Activated CD8-positive, alpha-beta memory T cell treated with anti-CD3 and anti-CD28 coated beads for 1 hour (primary cell): ENCODE measurements at places on chromosomes 16 and 17.
A peak's percentile ranks its signal among the peaks of the same experiment; 100 is the strongest.

DNA sequence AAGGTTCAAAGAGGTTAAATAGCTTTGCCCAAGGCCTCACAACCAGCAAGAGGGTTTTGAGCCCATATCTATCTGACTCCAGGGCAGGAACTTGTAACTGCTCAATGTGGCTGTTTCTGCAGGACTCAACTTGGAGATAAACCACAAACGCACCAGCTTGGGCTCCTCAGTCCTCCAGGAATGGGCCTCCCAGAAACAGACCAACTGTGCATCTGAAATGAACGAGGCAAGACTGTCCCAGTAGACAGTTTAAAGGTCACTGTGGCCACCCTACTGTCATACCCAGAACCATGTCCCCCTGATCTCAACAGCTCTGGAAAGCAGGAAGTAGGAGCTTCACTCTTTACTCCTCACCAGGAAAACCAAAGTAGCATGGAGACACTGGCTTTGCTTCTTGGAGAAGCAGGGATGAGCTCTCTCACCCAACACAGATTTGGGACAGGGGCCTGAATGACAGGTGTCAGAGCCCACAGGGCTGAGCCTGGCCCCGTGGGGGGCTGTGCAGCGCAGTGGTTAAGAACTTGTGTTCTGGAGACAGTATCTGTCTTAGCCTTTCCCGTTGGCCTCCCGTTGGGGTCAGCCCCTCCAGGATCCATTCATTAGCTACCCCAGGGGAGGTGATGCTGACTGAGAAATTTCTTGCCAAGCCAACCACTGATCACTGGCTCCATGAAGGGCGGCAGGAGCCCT is 2.3 kb upstream of the CALB2 start:
- DNase-seq: no peak

GRCh38 chr16:19106625-19107020 is 7.1 kb upstream of the ITPRIPL2 start:
- DNase-seq: no peak

DNA sequence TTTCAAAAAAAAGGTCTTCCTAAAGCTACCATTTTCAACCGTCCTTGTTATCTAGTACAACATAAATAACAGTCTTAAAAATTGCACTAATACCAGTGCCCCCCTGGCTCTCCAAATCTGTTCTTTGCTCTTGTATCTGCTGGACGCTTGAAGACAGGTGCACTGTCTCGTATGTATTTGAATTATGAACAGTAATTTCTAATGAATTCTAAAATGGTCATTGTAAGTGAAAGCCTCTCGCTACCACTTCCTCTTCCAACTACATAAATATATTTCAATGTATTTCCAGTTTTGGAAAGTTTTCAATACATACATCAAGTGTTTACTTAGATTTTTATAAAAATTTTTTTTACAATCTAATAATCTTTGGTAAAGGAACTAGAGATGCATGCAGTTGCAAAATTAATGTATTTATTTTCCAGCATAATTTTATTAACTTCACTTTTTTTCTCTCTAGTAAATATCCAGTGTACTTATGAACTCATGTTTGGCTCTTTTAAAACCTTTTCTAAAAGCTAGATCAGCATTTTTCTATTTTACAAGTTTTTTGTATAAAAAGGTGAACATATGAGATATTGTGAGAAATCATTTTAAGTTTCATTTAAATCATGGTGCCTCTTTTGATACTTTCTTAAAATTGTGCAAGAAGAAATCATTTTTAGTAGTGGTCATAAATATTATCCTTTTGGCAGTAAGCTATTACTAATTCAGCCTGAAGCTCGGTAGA is 31.0 kb downstream of the ERCC4 start:
- no peak for DNase-seq

DNA sequence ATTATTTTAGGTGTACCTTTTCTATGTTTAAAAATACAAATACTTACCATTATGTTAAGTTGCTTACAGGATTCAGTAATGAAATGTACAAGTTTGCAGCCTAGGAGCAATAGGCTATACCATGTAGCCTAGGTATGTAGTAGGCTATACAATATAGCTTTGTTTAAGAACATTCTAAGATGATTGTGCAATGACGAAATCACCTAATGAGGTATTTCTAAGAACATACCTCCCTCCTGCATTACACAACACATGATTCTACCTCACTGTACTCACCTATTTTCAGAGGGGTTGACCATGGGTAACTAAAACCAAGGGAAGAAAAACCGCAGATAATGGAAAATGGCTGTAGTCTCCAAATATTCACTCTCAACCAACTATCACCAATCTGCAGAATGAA is 35.3 kb upstream of the TBC1D3K start:
- no peak for DNase-seq

DNA sequence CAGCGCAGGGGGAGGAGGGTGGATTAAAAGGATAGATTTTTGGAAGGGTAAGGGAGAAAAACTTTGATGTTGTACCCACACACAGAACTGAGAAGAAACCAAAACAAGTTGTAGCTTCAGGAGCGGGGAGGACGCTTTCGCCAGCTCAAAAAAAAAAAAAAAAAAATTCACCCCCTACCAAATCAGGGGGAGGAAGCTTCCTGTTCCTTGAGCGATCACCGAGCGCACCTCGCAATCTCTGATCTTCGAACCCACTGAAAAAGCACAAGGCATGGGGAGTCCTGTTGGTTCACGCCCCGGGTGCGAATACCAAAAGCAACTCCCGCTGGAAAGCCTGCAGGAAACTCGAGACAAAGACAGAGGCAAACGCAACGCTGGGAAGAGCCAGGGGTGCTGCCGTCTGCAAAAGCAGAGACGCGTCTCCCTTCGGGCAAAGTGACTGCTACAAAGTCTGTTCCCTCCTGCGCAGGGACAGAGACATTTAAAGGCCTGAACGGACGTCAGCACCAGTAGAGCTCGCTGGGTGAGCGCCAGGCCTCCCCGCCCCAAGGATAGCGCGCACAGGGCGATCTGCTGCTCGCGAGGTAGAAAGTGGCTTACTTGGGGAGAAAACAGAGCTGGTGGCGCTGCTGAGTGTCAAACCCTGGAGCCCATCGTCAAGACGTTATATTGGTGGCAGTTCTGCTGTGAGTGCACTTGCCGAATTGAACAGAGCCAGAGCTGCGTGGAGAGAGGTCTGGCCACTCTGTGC is 190.4 kb downstream of the USP22 start:
- DNase-seq: no peak

DNA sequence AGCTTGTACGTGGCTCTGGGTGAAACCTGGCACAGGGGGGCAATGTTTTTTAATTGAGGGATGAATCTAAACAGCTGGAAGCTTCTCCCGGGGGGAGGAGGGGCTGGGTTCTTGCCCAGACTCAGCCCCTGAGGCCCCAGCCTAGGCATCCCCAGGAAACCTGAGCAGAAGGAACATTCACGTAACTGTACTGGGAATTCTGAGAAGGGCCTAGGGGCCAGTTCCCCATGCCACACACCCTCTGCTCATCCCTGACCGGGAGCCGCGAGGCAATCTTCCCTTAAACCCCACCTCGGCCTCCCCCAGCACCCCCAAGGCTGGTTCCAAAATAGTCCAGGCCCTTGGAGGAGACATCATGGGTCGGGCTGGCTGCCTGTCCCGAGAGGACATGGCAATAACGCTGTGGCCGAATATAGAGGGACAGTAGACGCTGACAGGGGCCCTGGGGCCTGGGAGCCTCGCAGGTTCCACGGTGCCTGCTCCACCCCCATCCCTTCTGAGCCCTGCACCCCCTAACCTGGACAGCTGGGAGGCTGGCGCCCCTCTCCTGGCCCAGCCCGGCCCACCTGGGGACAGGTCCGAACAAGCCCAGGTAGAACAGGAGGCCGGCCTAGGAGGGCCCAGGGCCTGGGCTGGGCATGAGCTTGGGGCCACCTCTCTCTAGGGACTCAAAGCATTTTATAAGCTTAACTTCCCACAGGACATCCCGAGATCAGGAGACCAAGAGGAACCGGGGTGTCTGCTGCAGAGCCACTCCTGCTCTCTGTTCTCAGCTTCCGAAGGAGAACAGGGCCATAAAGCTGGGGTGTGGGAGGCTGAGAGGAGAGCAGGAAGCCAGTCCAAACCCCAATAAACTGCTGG is 83.2 kb upstream of the TOB1 start:
- no peak for DNase-seq

DNA sequence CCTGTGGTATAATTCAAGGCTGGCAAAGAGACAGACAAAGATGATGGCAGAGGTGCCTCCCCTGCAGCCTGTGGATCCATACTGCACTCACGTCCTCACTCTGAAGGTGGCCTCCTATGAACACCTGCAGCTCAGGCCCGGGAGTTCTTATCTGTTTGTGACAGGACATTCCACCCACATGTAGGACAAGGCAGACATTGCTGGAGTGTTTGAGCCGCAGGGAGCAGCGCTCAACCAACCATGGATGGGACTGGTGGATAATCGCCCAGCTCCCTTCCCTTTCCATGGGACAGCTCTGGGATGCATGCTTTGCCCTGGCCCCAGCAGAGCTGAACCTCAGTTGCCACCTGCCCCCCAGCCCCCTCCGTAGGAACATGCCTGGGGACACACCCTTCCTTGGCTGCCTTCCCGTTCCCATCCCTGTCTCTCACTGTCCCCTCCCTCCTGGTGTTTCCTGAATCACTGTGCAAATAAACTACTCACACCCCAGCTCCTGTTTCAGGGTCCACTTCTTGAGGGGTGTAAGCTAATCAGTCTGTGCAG is 22.2 kb downstream of the ITPRIPL2 start:
- no peak for DNase-seq

GRCh38 chr17:44916781-44917241 is 1.5 kb upstream of the GFAP start:
- DNase-seq: no peak

- no peak for DNase-seq
Observed at GRCh38 chr17:19948116-19948943, 29.3 kb downstream of the AKAP10 start.

DNA sequence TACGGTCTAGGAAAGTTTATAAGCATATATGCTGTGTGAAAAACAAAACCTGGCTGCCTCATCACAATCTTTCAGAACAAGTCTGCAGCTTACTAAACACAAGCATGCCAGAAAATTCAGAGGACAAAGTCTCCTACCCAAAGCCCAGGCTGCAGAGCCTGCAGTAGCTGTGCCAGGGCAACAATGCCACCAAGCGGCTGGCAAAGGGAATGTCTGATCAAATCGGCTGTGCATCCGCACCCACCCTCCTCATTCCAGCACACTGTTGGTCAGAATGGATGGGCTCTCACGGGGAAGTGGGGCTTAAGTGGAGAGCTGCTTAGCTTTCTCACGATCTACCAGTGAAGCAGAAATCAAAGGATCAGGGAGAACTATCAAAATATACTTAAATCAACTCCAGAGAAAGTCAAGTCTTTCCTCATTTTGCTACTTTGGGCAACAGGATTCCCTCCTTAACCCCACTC is 73.5 kb downstream of the CYTH1 start:
- no peak for DNase-seq

DNA sequence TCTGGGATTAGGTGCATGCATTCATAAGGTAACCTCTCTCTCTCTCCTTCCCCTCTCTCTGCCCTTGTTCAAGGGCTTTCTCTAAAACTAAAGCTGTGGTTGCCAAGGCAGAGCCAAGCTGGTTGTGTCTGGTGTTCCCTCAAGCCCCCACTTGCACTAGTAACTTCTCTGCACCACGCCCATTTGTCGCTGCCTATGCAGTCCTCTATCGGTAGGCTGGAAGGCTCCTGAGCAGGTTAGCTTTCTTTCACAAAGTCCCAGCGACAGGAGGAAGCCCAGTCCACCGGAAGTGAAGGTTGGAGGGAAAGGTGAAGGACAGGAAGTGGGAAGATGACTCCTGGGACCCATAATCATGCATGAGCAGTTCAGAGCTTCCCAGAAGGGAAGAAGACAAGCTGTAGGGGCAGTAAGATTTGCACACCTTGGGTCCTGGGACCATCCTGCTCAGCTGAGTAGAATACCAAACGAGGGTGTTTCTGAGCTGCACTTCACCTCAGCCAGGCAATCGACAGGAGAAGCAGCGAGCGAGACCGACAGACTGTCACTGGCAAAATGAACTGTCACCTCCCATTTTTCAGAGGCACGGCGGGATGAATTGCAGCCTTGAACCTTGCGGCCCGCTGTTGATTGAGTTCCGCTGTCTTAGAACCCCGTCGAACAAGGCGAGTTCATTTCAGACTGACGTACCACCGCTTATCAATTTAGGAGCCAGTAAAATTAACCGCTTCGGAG is 14.7 kb upstream of the SKAP1 start:
- DNase-seq: no peak

- DNase-seq: no peak
Observed at GRCh38 chr17:61583242-61583641, 7.8 kb downstream of the NACA2 start.

GRCh38 chr17:60398227-60398959 is 6.5 kb upstream of the USP32 start:
- DNase-seq: no peak

- no peak for DNase-seq
Observed at GRCh38 chr17:5667871-5668270, 83.6 kb upstream of the NLRP1 start.

DNA sequence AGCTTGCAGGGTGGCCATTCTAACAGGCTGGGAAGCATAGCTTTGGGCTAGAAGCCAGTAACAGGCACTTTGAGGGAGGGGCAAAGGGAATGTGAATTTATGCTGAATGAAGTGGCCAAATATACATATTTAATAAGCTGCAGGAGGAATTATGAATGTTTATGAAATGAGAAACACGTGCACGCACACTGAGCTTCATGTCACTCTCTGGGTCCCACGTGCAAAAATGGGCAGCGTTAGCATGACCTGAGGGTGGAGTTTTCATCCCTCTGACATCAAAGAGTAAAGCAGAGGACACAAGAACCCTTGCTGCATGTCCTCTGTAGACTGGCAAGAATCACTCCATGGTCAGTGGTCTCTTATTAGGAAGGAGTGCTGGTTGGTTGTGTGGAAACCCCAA is 337.0 kb downstream of the UTP18 start:
- no peak for DNase-seq

DNA sequence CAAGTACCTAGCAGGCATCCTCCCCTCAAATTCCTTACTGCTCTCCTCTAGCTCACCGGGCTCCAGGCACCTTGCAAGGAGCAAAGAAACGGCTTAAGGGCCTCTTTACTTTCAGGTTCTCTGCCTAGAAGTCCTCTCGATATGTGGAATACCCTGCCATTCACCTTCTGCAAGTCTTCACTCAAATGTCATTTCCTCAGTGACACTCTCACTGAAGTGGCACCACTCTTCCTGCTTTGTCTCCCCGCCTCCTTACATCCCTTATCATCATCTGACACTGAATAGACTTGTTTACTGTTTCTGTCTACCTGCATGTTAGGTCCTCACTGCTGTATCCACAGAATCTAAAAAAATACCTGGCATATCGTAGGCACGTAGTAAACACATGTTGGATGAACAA is 947 bp downstream of the SLC7A6OS start:
- no peak for DNase-seq

GRCh38 chr16:21722771-21723455 is 59.1 kb downstream of the OTOA start:
- DNase-seq: no peak

GRCh38 chr16:73778887-73779286 is 517.7 kb upstream of the PSMD7 start:
- no peak for DNase-seq

GRCh38 chr17:17682737-17683680 is 1.8 kb downstream of the RAI1 start:
- DNase-seq: peak; percentile 46
